ENCODE measurements at places on chromosomes 7 and 10. TPM values are rescaled to one million over a fixed set of nuclear protein-coding genes. Genes with fewer than 3 reads are reported as not detected.

SUMF2 gene
- 128 TPM for total RNA-seq

TPST1 gene
- 20.0 TPM for total RNA-seq

EBF3 gene
- 4.2 TPM for total RNA-seq

FLNC gene
- total RNA-seq, result 5.1 TPM

CALN1 gene
- total RNA-seq, result 2.4 TPM

PPP3CB gene
- total RNA-seq, result 30.4 TPM

DGKI gene
- total RNA-seq, result 2.1 TPM

ASL gene
- total RNA-seq, result 22.9 TPM

TAS2R5 gene
- total RNA-seq, result 1.9 TPM

WNT8B gene
- total RNA-seq, result not detected

ZCWPW1 gene
- total RNA-seq, result 5.3 TPM

DNA sequence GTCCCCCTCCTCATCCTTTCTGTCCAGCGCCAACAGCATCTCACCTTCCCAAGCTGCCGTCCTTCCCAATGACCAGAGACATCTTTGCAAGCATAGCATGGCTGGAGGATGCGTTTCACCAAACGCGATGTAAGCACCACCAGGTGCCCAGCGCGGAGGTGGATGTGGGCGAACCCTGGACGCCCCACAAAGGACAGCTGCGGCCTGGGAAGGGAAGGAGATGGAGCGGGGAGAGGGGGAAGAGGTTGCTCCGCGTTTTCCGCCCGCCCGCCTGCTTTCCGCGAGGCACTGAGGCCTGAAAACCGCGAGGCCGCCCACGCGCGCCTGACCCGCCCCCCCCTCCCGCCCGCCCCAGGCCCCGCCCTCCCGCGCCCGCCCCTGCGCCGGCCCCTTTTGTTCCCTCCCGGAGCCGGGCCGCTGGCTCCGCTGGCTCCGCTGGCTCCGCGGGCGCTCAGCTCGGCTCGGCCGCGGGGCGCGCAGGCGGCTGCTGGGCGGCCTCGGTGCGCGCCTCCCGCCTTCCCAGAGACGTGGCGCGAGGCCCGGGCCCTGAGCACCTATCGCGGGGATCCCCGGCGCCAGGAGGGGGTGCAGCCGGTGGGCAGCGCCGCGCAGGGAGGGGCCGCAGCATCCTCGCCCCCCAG, at the start of gene CLIP2:
Gene CLIP2, plus strand, starts transcription at position 390 of the 641 bp plus-strand sequence. CDS start 28,140 bp downstream, outside the sequence.
- H3K27me3 ChIP-seq, result no peaks in the 10 kb centered on the region
- DNase-seq, result peak; percentile 85
- H3K4me1 ChIP-seq, result peaks cover 49% of the 10 kb centered on the region
- H3K36me3 ChIP-seq, result no peaks in the 10 kb centered on the region
- peak within 1 kb of the TSS; percentile 81 for H3K27ac ChIP-seq
- H3K4me3 ChIP-seq, result peak within 1 kb of the TSS; percentile 77

- H3K27ac ChIP-seq, result peak overlapping the region; percentile 89
- H3K36me3 ChIP-seq, result no peaks in the 10 kb centered on the region
- no peaks in the 10 kb centered on the region for H3K27me3 ChIP-seq
- H3K4me3 ChIP-seq, result peak overlapping the region; percentile 30
These were observed 458.6 kb upstream of the KLF6 start for GRCh38 chr10:4243651-4244050.

DNA sequence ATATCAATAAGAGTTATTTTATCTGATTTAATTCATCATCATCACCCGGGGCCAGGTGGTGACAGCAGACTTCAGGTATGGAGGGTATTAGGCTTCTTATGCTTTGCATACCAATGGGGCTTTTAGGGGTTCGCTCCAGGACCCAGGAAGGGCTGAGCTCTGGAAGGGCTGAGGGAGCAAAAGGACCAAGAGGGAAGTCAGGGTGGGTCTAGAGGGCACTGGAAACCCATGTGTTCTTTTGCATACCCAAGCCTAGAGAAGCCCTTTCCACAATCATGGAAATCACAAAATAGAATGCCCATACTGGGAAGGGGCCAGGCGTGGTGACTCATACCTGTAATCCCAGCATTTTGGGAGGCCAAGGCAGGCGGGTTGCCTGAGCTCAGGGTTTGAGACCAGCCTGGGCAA, 30.9 kb upstream of the VCL start:
- H3K27me3 ChIP-seq, result no peaks in the 10 kb centered on the region
- no peak overlapping the region for H3K27ac ChIP-seq
- peaks cover 27% of the 10 kb centered on the region for H3K4me1 ChIP-seq
- H3K36me3 ChIP-seq, result no peaks in the 10 kb centered on the region
- DNase-seq, result no peak
- H3K4me3 ChIP-seq, result no peak overlapping the region

GRCh38 chr7:139784648-139785047, 6.8 kb upstream of the HIPK2 start:
- no peak overlapping the region for H3K27ac ChIP-seq
- no peak for DNase-seq
- no peak overlapping the region for H3K4me3 ChIP-seq
- H3K36me3 ChIP-seq, result no peaks in the 10 kb centered on the region
- H3K4me1 ChIP-seq, result peaks cover 9% of the 10 kb centered on the region

GRCh38 chr10:2214805-2215204, 477.5 kb upstream of the ADARB2 start:
- no peak overlapping the region for H3K4me3 ChIP-seq
- no peak overlapping the region for H3K27ac ChIP-seq
- no peaks in the 10 kb centered on the region for H3K4me1 ChIP-seq
- peaks cover 5% of the 10 kb centered on the region for H3K27me3 ChIP-seq
- DNase-seq, result no peak

DNA sequence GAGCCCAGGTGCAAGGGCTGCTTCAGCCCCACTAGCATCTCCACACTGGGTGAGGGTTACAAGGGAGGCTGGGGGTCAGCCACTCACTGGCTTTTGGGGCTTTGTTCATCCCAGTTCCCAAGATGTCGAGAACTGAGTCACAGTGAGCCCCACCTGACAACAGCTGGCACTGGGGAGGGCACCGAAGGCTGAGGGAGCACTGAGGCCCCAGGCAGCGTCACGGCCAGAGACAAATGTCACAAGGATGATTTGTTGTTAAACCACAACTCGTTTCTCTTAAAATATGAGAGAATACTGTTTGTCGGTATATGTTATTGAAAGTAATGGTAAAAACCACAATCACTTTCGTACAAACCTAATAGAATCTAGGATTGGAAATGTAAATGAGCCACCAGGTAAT, 219.9 kb downstream of the CELF2 start:
- no peak overlapping the region for H3K27ac ChIP-seq
- H3K36me3 ChIP-seq, result no peaks in the 10 kb centered on the region
- no peak overlapping the region for H3K4me3 ChIP-seq

- peak overlapping the region; percentile 43 for H3K4me3 ChIP-seq
- peak overlapping the region; percentile 34 for H3K27ac ChIP-seq
- H3K27me3 ChIP-seq, result no peaks in the 10 kb centered on the region
These were observed 74.3 kb downstream of the SAMD9 start for GRCh38 chr7:93043385-93043985.

DNA sequence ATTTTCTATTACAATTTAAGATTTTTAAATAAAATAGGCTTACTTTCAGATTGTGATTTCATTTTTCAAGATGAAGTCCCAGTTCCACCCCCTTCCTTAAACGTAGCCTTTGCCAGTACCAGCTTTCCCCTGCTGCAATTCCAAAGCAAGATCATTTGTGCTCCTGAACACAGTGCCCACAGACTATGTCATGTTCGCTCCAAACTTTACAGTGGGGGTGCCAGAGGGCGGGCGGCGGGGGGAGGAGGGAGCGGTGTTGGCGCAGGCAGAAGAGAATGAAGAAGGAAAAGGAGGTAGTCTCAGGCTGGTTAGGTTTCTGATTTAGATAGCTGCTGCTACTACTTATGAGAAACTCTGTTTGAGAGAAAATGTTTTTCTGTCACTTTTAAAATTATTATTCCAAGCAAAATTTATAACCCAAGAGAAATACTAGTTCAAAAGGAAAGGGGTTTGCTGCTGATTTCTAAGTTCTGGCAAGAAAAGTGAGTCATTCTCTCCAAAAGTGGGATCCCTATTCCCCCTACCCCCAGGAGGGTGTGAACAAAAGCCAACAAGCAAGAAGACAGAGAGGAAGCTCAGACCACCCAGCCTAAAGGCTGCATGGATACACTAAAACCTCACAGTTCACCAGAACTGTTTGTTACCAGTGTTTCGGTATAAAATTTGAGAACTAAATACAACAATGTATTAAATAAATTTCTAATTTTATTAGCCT, 109.6 kb downstream of the SRPK2 start:
- no peak overlapping the region for H3K27ac ChIP-seq
- no peaks in the 10 kb centered on the region for H3K27me3 ChIP-seq
- H3K4me1 ChIP-seq, result peaks cover 10% of the 10 kb centered on the region

DNA sequence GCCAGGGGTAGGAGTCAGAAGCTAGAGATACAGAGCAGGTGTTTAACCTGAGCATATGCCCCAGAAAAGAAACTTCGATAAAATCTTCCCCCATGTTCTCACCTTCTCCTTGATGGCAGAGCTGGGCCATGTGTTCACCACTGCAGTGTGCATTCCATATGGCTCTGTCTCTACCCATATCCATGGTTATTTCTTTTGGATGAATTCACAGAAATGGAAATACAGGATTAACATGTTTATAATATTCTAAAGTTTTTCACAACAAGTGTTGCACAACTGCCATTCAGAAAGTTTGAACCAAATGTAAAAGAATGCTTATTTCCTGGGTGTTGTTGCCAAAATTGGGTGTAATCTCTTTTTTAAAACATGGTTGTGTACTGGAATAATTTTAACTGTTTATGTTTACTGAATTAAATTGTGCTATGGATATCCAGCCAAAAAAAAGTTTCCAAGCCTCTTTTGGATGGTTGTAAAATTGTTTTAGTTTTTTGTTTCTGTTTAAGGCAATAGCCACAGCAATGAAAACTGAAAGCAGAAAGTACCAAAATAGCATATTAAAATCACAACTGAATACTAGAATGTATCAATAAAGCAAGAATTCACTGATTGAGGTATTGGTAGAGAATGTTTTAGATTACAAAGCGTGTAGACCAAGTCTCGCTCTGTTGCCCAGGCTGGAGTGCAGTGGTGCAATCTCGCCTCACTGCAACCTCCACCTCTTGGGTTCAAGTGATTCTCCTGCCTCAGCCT, 19.9 kb upstream of the CCNY start:
- no peak for DNase-seq
- H3K27me3 ChIP-seq, result no peaks in the 10 kb centered on the region
- H3K4me1 ChIP-seq, result no peaks in the 10 kb centered on the region
- H3K36me3 ChIP-seq, result peaks cover 5% of the 10 kb centered on the region

DNA sequence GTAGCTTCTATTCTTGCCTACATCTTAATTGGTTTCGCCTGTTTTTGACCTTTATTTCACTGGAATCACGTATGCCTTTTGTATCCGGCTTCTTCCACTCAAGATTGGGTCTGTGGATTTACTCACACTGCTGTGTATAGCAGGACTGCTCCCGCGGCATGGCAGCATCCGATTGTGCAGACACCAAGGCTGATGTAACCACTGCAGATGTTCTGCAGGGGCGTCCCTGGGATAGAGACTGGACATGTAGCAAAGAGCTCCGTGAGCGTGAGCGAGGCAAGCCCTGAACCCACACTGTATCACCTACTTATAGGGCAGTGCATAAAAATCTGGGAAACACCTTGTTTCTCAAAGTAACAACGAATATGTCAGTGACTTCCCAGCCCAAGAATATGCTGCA, 11.4 kb upstream of the IDI2 start:
- H3K27ac ChIP-seq, result no peak overlapping the region
- DNase-seq, result no peak
- H3K27me3 ChIP-seq, result no peaks in the 10 kb centered on the region
- peaks cover 14% of the 10 kb centered on the region for H3K4me1 ChIP-seq

DNA sequence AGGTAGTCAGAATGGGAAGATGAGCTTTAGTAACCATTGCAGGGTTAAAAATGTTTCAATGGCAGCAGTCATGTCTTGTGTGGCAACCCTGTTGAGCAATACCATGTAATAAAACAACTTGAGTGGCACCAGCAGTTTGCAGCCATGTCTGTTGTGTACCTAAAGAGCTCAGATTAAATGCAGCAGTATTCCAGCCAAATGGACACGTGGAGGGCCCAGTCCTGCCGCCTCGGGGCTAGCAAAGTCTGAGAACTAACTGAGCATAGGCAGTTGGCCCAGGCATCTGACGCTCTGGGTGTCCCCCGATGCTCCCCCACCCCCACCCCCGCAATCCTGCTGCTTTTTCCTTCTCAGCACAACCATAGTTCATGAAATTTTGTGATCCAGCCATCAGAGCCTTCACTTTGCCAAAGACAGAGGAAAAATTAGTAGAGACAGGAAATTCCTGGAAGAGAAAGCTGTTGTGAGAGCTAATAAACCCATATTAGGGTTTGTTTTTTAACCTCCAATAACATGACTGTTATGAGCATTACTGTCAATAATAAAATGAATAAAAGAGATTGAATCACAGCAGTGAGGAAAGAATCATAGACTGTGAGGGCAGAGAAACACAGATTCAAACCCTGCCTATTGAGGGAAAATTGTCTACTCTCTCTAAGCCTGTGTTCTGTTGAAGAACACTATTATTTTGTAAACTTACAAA, 220.6 kb upstream of the RHOBTB1 start:
- H3K4me3 ChIP-seq, result no peak overlapping the region
- no peaks in the 10 kb centered on the region for H3K27me3 ChIP-seq
- DNase-seq, result peak; percentile 56

DNA sequence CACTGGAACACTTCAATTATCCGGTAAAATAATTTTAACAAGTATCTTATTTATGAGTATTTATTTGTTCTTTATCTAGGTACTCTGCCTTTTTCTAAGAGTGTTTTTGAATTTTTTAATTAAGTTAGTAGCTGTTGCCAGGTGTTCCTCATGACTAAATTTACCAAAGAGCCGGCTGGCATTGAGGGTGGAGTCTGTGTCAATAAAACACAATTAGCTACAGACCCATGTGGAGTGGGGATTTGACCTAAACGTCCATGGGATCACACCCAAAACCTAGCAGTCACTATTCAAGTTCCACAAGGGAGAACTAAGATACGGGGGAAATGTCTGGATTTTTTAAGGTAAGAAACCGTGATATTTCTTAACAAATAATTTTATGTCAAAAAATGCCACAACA, 9.8 kb downstream of the SLC16A12 start:
- no peaks in the 10 kb centered on the region for H3K36me3 ChIP-seq
- DNase-seq, result no peak
- H3K4me1 ChIP-seq, result peaks cover 3% of the 10 kb centered on the region
- H3K4me3 ChIP-seq, result no peak overlapping the region
- H3K27ac ChIP-seq, result no peak overlapping the region

- no peaks in the 10 kb centered on the region for H3K4me1 ChIP-seq
- H3K27ac ChIP-seq, result no peak overlapping the region
- no peak for DNase-seq
- no peaks in the 10 kb centered on the region for H3K27me3 ChIP-seq
These were observed 139.9 kb downstream of the CXCL12 start for GRCh38 chr10:44244745-44245600.

DNA sequence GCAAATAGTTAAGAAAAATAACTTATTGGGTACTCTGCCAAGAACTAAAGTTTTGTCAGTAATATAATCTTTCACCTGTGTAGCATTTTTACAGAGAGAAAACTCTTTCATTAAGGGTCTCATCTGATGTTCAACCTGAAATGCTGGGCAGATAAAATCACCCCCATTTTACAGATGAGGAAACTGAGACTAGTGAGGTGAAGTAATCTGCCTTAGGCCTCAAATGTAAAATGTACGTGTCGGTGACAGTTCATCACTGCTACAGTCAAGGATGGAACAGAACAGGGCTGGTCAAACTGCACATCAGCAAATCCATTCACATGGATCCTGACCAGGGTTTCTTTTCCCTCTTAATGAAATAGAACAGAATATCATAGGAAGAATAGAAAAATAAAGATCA, 121.8 kb downstream of the RAPGEF5 start:
- H3K36me3 ChIP-seq, result no peaks in the 10 kb centered on the region
- no peaks in the 10 kb centered on the region for H3K27me3 ChIP-seq
- peaks cover 2% of the 10 kb centered on the region for H3K4me1 ChIP-seq
- no peak overlapping the region for H3K4me3 ChIP-seq
- no peak overlapping the region for H3K27ac ChIP-seq

GRCh38 chr10:93601774-93602162, 733 bp upstream of the RBP4 start:
- peak overlapping the region; percentile 48 for H3K4me3 ChIP-seq
- H3K27me3 ChIP-seq, result peaks cover 46% of the 10 kb centered on the region
- no peak overlapping the region for H3K27ac ChIP-seq
- no peaks in the 10 kb centered on the region for H3K36me3 ChIP-seq

Data from suprapubic skin (tissue), 4 donors.